SJSA1 (cell line): ENCODE measurements at places on chromosomes 5 and 9. TPM values are rescaled to one million over a fixed set of nuclear protein-coding genes. Genes with fewer than 3 reads are reported as not detected.

- H3K4me3 ChIP-seq = no peak overlapping the region
- 0 out of 2 replicates have a peak, but pooled peaks cover 3% of the 10 kb centered on the region for H3K27me3 ChIP-seq
- DNase-seq = no peak
- no peaks in the 10 kb centered on the region for H3K36me3 ChIP-seq
- H3K4me1 ChIP-seq = no peaks in the 10 kb centered on the region
Measured at GRCh38 chr5:7816535-7816901, 34.4 kb downstream of the CFAP90 start.

Gene CAPSL
- 0.47 TPM in 1 of 2 replicates, not detected in the other for total RNA-seq

- no peak for DNase-seq
- no peaks in the 10 kb centered on the region for H3K27me3 ChIP-seq
- H3K36me3 ChIP-seq = no peaks in the 10 kb centered on the region
Measured at GRCh38 chr5:72408603-72409002, 88.4 kb downstream of the PTCD2 start.

Gene FGF1
- total RNA-seq = 15.5 and 36.7 TPM in 2 replicates

GRCh38 chr9:126222835-126223431, 103.7 kb upstream of the MVB12B start:
- H3K27me3 ChIP-seq = peaks cover 25% of the 10 kb centered on the region
- no peak for DNase-seq
- no peak overlapping the region for H3K4me3 ChIP-seq
- no peaks in the 10 kb centered on the region for H3K36me3 ChIP-seq
- no peak overlapping the region for H3K27ac ChIP-seq

DNA sequence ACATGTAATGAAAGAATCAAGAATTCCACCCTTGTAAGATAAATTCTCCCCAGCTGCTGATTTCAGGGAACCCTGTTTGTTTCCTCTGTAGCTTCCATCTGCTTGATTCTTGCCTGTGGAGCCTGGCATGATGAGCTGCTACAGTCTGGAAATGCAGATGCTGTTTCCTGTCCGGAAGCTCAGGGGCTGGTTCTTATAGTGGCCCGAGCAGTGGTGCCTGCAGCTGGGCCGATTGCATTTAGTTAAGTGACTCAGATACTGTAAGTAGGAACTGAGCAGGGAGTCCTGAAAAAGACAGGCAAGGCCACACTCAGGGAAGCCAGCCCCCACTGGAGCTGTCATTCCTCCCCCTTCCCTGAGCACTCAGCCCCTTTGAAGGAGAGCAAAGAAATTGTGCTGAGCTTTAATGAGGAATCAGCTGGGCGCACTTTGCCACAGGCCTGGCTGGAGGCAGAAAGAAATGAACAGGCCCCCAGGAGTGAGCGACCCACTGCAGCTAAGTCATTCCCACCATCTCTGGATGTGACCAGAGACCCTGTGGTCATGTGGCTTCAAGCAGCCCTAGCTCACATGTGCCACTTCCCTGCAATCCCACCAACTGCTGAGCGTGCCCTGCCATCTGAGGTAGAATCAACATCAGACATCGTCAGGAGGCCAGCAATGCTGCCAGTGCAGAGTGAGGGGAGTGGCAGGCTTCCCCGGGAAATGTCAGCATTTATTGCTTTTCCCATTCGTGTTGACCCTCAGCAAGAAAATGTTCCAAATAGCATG, 206.0 kb upstream of the WWC1 start:
- peaks cover 28% of the 10 kb centered on the region for H3K4me1 ChIP-seq
- no peak overlapping the region for H3K4me3 ChIP-seq
- peak overlapping the region; percentile 75 for H3K27ac ChIP-seq
- no peaks in the 10 kb centered on the region for H3K27me3 ChIP-seq
- peak; percentile 72 for DNase-seq
- H3K36me3 ChIP-seq = no peaks in the 10 kb centered on the region; the same call in 1 of the 2 replicates

GRCh38 chr5:135199919-135200318, 165.9 kb upstream of the PITX1 start:
- H3K27ac ChIP-seq = no peak overlapping the region
- no peaks in the 10 kb centered on the region; the same call in 1 of the 2 replicates for H3K27me3 ChIP-seq
- H3K4me1 ChIP-seq = peaks cover 9% of the 10 kb centered on the region
- H3K36me3 ChIP-seq = no peaks in the 10 kb centered on the region

DNA sequence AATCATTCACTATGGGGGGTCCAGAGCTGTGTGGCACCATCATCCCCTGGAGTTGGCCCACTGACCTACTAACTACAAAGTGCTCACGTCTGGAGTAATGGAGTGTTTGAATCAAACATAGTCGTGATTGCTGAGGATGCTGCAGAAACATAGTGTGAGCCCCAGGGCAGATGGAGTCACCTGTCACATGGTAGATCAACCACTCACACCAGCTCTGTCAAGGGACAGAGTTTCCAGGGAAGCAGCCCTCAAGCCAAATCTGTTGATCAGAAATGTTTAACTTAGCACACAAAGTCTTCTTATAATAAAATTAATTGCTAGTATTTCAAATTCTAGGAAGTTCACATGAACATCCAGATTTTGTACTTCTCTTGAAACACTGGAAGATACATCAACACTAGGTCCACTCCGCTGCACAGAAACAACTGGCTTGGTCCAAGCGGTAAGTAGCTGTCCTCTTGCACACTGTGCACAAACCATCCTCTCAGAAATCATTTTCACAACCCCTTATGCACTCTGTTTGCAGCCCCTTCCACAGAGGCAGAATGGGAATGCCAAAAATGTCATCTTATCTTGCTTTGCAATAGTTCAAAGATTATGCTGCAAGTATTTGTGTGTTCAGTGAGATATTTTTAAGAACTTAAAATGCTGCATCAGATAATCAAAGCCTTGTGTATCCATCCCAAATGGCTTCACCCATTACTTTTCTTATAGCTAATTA, 191.0 kb downstream of the EPB41L4A start:
- no peak overlapping the region for H3K27ac ChIP-seq
- no peaks in the 10 kb centered on the region for H3K4me1 ChIP-seq
- peaks cover 3% of the 10 kb centered on the region; the same call in 1 of the 2 replicates for H3K27me3 ChIP-seq
- no peak for DNase-seq
- H3K36me3 ChIP-seq = no peaks in the 10 kb centered on the region
- H3K4me3 ChIP-seq = no peak overlapping the region

DNA sequence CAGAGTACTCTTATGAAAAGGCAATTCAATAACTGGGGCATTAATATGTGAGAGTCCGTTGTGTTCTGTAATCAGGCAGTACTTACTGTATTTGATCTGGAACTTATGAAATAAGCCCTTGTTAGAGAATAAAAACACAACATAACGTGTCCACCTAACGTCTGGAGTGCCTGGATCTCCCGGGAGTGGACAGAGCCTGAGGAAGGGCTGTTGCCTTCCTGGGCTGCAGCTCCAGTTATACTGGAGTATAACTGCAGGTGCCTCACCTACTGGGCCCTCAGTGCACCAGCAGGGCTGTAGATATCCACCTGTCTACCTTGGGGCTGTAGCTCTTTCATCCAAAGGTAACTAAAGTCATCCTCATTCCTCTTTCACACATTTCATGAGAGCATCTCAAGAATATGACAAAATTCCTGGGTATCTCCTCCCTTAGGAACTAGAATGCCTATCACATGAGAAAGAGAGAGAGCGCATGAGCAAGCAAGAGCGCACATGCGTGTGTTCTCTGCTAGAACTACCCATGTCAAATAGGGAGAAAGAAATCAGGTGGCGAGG, 200.1 kb downstream of the GAPVD1 start:
- H3K4me3 ChIP-seq = no peak overlapping the region
- H3K27ac ChIP-seq = no peak overlapping the region
- no peaks in the 10 kb centered on the region for H3K27me3 ChIP-seq
- peaks cover 3% of the 10 kb centered on the region for H3K36me3 ChIP-seq

GRCh38 chr5:88544671-88545070, 276.0 kb upstream of the TMEM161B start:
- no peak overlapping the region for H3K4me3 ChIP-seq
- DNase-seq = no peak
- no peaks in the 10 kb centered on the region for H3K27me3 ChIP-seq
- no peaks in the 10 kb centered on the region for H3K4me1 ChIP-seq

DNA sequence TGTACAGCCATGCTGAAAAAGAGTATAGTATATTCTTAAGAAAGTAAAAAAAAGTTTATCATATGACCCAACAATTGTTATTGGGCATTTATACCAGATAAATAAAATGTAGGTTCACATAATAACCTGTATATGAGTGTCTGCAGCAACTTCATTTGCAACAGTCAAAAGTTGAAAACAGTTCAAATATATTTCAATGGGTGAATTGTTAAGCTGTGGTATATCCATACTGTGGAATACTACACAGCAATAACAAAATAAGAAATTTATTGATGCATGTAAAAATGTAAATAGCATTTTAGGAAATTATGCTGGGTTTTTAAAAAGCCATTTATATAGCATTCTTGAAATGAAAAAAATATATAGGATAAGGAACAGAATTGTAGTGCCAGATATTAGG, 1420.1 kb upstream of the ACO1 start:
- H3K36me3 ChIP-seq = no peaks in the 10 kb centered on the region
- no peak for DNase-seq
- H3K4me3 ChIP-seq = no peak overlapping the region
- H3K27me3 ChIP-seq = no peaks in the 10 kb centered on the region
- H3K27ac ChIP-seq = no peak overlapping the region

- peaks cover 10% of the 10 kb centered on the region for H3K4me1 ChIP-seq
- no peaks in the 10 kb centered on the region for H3K27me3 ChIP-seq
- peaks cover 8% of the 10 kb centered on the region; the same call in 1 of the 2 replicates for H3K36me3 ChIP-seq
- H3K27ac ChIP-seq = no peak overlapping the region
- no peak for DNase-seq
- H3K4me3 ChIP-seq = no peak overlapping the region
Measured at GRCh38 chr5:128053291-128053954, 30.1 kb upstream of the SLC12A2 start.

- no peak for DNase-seq
- no peaks in the 10 kb centered on the region for H3K4me1 ChIP-seq
- H3K27ac ChIP-seq = no peak overlapping the region
- no peaks in the 10 kb centered on the region for H3K36me3 ChIP-seq
- H3K27me3 ChIP-seq = no peaks in the 10 kb centered on the region
- H3K4me3 ChIP-seq = no peak overlapping the region
Measured at GRCh38 chr9:76984486-76984885, 35.0 kb upstream of the FOXB2 start.

- no peak overlapping the region for H3K4me3 ChIP-seq
- no peak for DNase-seq
- no peaks in the 10 kb centered on the region for H3K27me3 ChIP-seq
- no peaks in the 10 kb centered on the region for H3K36me3 ChIP-seq
- H3K4me1 ChIP-seq = peaks cover 23% of the 10 kb centered on the region
Measured at GRCh38 chr5:149913436-149914419, 30.9 kb downstream of the PDE6A start.

DNA sequence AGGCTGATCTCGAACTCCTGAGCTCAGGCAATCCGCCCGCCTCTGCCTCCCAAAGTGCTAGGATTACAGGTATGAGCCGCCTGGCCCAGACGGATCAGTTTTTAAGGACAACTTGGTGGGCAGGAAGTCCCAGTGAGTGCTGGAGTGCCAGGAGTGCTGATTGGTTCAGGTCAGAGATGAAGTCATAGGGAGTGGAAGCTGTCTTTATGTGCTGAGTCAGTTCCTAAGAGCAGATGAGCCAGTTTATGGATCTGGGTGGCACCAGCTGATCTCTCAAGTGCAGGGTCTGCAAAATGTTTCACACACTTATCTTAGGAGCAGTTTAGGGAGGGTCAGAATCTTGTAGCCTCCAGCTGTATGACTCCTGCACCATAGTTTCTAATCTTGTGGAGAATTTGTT, 292.1 kb upstream of the ELAVL2 start:
- no peak overlapping the region for H3K27ac ChIP-seq
- no peaks in the 10 kb centered on the region for H3K4me1 ChIP-seq
- no peaks in the 10 kb centered on the region for H3K36me3 ChIP-seq
- no peak for DNase-seq
- H3K27me3 ChIP-seq = no peaks in the 10 kb centered on the region
- no peak overlapping the region for H3K4me3 ChIP-seq

DNA sequence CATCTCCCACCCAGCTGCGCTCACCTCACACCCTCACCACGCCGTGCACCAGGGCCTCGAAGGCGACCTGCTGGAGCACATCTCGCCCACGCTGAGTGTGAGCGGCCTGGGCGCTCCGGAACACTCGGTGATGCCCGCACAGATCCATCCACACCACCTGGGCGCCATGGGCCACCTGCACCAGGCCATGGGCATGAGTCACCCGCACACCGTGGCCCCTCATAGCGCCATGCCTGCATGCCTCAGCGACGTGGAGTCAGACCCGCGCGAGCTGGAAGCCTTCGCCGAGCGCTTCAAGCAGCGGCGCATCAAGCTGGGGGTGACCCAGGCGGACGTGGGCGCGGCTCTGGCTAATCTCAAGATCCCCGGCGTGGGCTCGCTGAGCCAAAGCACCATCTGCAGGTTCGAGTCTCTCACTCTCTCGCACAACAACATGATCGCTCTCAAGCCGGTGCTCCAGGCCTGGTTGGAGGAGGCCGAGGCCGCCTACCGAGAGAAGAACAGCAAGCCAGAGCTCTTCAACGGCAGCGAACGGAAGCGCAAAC, 1.1 kb downstream of the POU4F3 start:
- no peak overlapping the region for H3K4me3 ChIP-seq
- H3K27ac ChIP-seq = no peak overlapping the region
- peaks cover 6% of the 10 kb centered on the region; the same call in 1 of the 2 replicates for H3K4me1 ChIP-seq
- peaks cover 91% of the 10 kb centered on the region for H3K27me3 ChIP-seq
- no peaks in the 10 kb centered on the region for H3K36me3 ChIP-seq

Gene MUSK
- 0.08 and 0.16 TPM in 2 replicates for total RNA-seq

- H3K27me3 ChIP-seq = no peaks in the 10 kb centered on the region
- H3K27ac ChIP-seq = no peak overlapping the region
- H3K4me1 ChIP-seq = no peaks in the 10 kb centered on the region
- DNase-seq = no peak
- H3K36me3 ChIP-seq = no peaks in the 10 kb centered on the region
- H3K4me3 ChIP-seq = no peak overlapping the region
Measured at GRCh38 chr5:42745426-42745825, 11.2 kb upstream of the CCDC152 start.

Gene GCNT1
- 14.6 and 17.8 TPM in 2 replicates for total RNA-seq

GRCh38 chr5:17802256-17802655, 168.0 kb downstream of the TAF11L14 start:
- no peaks in the 10 kb centered on the region for H3K36me3 ChIP-seq
- H3K27me3 ChIP-seq = peaks cover 6% of the 10 kb centered on the region
- no peak overlapping the region for H3K27ac ChIP-seq
- DNase-seq = no peak
- H3K4me3 ChIP-seq = no peak overlapping the region

Gene ZNF483
- 1.2 and 1.3 TPM in 2 replicates for total RNA-seq

Gene ASS1
- total RNA-seq = 20.9 and 25.2 TPM in 2 replicates

Gene CTNNA1
- 496 and 606 TPM in 2 replicates for total RNA-seq

Gene PBX3
- total RNA-seq = 15.1 and 32.8 TPM in 2 replicates

DNA sequence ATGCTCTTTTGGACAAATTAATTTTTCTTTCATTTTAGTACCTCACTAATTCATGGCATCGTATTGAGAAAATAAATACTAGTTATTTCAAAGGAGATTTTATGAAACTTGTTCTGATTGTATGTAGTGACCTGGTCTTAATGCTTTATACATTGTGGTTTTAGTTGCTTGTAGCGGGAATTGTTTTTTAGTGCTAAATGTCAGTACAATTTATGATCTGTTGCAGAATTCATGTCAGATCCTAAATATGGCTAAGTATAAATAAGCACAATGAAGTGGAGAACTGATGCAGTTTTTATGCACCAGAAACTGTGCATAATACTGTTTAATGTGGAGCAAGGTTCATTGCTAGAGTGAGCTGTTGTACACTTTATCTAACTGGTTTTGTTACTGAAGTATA, 308.8 kb downstream of the PJA2 start:
- no peaks in the 10 kb centered on the region for H3K27me3 ChIP-seq
- DNase-seq = no peak
- no peak overlapping the region for H3K4me3 ChIP-seq
- peaks cover 8% of the 10 kb centered on the region for H3K4me1 ChIP-seq
